Stimulated activated CD4-positive, alpha-beta T cell treated with anti-CD3 and anti-CD28 coated beads, Interleukin-1b, Interleukin-23, amount 100 ng/mL, for 48 hours (primary cell): ENCODE measurements at places on chromosomes 16 and 17.

GRCh38 chr16:23976091-23976490 lies 140.3 kb downstream of the PRKCB start:
- DNase-seq: no peak

GRCh38 chr16:29836623-29837022 lies 16.4 kb downstream of the MVP start:
- no peak for DNase-seq

DNA sequence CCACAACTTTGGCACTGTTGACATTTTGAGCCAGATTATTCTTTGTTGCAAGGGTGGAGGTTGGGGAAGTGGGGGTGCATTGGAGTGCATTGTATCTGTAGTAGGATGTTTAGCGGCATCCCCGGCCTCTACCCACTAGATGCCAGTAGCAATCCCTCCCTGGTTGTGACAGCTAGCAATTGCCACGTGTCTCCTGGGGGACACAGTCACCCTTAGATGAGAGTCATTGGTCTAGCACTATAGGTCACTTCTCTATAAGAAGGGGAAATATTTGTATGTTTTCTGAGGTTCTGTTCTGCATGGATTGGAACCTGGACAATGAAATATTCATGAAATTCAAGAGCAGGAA lies 32.4 kb downstream of the MSI2 start:
- DNase-seq: no peak

- no peak for DNase-seq
Measured at GRCh38 chr17:39576187-39576586, 31.5 kb downstream of the NEUROD2 start.

- DNase-seq: peak; percentile 79
Measured at GRCh38 chr17:17484451-17484899, 7.7 kb downstream of the MED9 start.

- DNase-seq: no peak
Measured at GRCh38 chr16:55370762-55371482, 46.9 kb downstream of the IRX6 start.

- peak; percentile 46 for DNase-seq
Measured at GRCh38 chr16:55701442-55702319, 45.9 kb downstream of the SLC6A2 start.

DNA sequence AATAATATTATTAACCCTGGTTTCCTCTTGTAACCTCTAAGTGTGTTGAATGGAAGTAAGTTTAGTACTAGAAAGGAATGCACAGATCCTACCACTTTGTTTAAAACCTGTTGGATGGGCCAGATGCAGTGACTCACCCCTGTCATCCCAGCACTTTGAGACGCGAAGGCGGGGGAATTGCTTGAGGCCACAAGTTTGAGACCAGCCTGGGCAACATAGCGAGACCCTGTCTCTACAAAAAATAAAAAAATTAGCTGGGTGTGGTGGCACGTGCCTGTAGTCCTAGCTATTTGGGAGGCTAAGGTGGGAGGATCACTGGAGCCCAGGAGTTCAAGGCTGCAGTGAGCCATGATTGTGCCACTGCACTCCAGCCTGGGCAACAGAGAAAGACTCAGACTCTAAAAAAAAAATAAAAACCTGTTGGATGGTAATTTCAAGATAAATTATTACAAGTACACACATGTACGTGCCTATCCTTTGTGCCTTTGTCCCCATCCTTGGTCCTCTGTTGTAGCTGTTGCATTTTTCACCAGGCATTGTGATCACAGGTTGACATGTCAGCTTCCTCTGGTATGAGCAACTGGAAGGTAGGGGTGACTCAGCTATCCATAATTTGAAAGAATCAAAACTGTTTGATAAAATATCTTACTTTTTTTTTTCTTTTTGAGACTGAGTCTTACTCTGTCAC lies 30.7 kb upstream of the METTL9 start:
- no peak for DNase-seq

DNA sequence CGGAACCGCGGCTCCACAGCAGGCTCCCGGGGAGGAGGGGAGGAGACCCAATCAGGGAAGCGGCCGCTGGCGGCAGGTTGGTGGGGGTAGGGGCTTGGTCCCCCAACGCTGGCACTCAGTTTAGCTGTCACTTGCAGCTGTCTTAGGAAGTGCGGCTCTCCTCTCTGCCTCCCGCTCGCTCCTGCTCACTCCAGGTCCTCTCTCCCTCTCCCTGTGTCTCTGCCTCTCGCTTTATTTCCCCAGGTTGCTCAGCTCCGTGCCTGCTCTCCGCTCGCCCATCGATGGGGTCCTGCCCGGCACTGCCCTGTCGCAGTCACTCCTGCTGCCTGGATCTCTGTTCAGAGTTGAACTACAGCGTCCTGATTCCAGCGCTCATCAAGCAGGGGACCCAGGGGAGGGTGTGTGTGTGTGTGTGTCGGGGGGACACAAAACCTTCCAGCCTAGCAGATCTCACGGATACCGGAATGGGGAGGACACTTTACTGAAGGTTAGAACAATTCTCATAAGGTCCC lies 145.6 kb downstream of the ENGASE start:
- DNase-seq: no peak

GRCh38 chr17:37317867-37318266 lies 57.9 kb upstream of the C17orf78 start:
- no peak for DNase-seq

GRCh38 chr16:56606476-56607108 lies 1.8 kb upstream of the MT2A start:
- no peak for DNase-seq

DNA sequence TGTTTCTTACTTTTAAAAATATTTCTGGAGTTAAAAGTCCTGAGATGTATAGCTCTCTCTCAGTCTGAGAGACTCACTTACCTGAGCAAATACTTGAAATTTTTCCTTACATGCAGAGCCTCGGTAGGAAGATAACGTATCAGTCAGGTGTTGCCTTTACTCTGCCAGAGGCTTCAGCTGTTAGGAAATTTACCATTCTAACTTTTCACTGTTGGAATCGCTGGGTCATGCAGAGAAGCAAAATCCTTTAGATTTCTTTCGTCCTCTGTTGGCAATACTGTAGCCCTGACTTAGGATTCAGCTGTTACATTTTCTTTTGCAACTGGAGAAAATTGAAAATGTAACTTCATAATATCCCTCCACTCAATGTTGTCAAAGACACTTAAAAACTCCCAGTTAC lies 20.0 kb upstream of the KCNJ16 start:
- DNase-seq: no peak

DNA sequence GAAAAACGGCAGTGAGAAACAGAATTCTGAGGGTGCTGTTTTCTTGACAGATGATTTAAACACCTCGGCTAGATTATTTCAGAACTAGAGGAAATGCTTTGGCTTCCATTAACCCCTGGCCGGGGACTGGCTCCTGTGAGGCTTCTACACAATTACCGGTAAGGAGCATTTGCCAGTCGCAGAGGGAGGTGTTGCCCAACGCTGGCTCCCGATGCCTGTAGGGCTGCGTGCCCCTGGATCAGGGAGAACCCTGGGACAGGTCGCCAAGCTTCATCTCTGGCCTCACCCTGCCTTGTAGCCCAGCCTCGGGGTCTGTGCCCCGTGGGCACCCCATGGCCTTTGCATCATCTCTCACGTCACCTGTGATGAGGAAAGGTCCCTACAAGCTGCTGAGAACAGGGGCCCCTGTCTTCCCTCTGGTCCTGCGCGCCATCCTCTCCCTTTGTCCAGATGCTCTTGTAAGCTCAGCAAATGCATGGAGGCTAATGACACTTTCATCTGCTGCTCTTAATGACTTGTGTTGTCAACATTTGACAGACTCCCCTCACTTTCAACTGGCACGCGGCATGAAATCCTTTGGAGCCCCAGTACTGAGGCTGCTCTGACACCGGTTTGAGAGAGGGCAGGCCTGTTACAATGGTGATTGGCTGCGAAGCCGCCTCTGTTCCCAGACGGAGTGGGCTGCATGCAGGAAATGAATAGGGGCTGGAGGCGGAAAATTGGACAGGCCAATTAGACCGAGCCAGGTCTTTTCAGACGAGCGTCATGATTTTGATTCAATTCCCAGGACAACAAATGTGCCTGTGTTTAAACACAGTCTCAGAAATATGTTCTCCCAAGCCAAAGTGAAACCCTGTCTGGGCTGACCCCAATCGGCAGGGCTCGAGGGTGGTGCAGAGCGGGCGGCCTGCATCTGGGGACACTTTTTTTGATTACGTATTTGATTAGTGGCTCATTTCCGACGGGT lies 85.5 kb upstream of the DOC2B start:
- DNase-seq: no peak

GRCh38 chr17:48751172-48751571 lies 22.6 kb upstream of the HOXB13 start:
- DNase-seq: no peak

DNA sequence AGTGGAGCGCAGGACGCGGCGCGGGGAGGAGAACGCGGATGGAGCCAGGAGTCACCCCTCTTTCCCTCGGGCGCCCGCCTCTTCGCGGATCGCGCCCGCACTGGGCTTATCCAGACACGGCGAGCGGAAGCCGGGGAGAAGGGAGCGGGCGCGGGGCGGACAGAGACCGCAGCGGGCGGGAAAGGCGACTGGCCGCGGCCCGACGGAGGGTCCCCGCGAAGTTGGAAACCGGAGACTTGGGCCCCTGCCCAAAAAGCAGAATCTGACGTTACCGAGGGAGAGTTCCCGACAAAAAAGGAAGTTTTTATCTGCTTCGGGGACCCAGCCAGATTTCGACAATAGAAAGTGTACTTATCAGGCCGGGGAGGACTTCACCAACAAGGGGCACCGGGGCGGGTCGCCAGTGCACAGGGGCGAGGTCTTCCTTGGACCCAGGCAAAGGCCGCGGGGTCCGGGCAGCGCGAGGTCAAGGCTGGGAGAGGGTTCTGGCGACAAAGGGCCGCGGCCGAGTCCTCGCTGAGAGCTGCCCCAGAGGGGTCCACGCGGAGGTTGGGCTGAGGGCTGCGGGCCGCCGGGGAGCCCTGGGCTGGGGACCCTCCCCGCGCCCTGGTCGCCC lies 519 bp downstream of the ST6GALNAC2 start:
- no peak for DNase-seq

DNA sequence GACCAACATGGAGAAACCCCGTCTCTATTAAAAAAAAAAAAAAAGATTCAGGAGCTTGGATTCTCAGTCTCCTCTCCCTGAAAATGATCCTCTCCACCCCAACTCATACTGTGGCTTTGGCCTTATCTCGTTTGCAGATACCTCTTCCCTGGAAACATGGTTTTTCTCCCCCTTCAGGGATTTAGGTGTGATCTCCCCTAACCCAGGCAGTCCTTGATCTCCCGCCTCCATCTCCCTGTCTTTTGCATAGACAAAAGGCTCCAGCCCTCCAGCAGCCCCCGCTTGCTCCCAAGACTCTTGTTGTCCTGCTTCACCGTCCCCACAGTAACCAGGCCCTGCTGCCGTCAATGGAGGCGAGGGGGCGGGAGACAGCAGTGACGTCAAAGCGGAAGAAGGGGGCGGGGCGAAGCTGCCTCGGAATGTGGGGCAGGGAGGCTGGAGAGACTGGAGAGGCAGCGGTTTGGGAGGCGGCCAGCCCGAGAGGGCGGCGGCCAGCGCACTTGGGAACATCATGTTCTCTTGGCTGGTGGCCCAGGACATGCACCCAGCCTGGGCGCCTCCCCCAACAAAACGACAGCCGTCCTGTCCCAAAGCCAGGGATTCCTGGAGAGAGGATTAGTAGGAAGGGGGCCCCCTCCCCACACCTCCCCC lies 1.9 kb upstream of the PER1 start:
- peak; percentile 89 for DNase-seq

- DNase-seq: no peak
Measured at GRCh38 chr17:77531641-77532040, 390.9 kb downstream of the SEC14L1 start.

- peak; percentile 63 for DNase-seq
Measured at GRCh38 chr17:6831661-6832263, at the start of gene TEKT1. Gene TEKT1, minus strand, starts transcription at chr17:6831729. Its CDS starts 1,353 bp downstream, at chr17:6830376.

DNA sequence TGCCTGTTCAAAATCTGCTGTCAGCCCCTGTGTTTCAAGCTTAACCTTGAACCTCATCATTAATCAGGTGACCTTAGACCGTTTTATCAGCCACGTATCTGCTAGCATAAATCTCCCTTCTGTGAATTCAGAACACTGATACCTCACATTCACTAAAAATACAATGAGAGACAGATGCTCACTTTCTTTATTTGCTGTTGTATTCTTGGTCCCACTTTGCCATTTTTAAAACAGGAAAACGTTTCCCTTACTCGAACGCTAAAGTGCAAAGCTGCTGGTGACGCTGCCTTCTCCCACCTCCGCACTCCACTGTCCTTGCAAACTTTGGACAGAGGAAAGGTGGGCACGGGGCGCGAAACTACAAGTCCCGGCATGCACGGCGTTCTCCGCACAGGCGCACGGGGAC lies 220 bp upstream of the ARHGAP44 start:
- DNase-seq: no peak

DNA sequence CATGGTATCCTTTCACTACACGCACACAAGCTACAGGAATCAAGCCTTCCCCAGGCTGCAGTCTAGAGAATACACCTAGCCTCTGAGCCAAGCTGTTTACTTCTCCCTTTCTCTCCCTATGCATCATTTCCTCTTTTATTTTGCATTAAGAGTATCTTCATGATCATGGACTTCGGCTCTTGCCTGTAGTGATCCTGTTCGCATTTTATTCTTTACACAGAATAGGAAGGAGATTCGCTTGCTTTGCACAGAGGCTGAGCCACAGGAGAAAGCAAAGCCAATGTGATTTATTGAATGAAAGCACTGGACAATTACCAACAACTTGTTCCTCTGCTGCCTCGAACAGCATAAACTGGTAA lies 172.7 kb downstream of the ANKFN1 start:
- DNase-seq: no peak

GRCh38 chr16:81499576-81500380 lies 55.2 kb downstream of the CMIP start:
- DNase-seq: no peak

DNA sequence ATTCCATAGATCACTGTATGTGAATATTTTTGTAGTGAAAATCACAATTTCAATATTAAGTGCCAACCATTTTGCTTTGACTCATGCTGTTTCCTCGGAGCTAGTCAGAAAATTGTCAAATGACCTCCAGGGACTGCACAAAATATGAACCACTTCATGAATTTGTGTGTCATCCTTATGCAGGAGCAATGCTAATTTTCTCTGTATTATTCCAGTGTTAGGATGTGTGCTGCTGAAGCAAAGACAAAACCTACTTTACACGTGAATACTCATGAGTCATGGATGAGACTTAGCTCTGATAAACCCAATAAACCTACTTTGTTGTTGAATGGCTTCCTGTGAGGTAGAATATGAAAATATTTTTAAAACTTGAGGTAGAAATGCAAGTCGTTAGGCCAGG lies 65.2 kb downstream of the SHCBP1 start:
- DNase-seq: no peak
